ENCODE measurements at places on chromosomes 6 and 20. TPM values are rescaled to one million over a fixed set of nuclear protein-coding genes. Genes with fewer than 3 reads are reported as not detected.
A peak's percentile ranks its signal among the peaks of the same experiment; 100 is the strongest.

DNA sequence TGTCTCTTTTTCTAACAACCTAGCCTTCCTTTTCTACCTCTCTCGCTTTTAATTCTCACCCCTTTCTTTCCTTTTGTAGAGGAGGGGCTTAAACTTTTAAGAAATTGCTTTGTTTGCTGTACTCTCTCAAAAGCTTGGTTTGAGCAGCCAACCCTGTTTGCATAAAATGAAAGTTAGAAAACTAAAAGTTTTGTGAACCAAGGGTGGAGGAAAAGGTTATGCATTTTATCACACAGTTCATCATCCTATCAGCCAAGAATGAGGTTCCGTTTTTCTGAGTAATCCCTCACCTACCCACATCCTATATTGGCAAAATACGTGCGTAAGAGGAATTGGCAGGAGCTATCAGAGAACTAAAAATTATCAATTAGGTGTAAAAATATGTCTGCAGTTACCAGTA, 42.8 kb upstream of the LOC128125822 start:
- H3K4me3 ChIP-seq: peak overlapping the region; percentile 62
- H3K27me3 ChIP-seq: no peaks in the 10 kb centered on the region
- no peak for DNase-seq
- peak overlapping the region; percentile 97 for H3K27ac ChIP-seq
- H3K4me1 ChIP-seq: peaks cover 45% of the 10 kb centered on the region

DNA sequence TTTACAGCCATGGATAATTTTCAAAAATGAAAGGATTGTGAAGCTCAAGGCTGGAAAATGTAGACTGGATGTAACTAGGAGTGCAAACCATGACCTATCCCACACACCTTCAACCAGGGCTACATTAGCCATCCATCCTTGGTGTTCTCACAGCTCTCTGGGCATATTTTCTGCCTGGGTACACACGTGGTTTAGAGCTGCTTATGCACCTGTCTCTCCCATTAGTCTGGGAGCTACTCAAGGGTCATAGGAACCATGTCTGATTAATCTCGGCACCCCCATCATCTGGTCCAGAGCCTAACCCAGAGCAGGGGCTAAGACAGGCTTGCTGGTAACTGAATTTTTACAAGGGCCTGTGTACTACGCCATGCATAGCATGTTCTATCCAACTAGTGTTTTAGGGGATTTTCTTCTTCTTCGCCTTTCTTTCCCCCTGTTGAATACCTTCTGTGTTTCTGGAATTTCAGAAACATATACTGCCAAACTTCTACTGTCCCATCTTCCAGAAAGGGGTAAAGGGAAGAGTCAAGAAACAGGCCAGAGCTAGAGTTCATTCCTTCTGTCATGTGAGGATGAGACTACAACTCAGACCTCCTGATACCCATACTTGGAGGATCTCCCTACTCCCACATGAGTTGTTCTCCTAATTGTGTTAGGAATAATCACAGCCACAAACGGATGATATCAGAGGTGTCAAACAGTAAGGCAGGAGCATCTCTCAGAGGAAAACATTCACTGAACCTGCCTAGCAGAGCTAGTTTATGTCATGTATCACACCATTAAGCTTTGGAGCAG, 25.4 kb upstream of the FAM83C start:
- no peak overlapping the region for H3K4me3 ChIP-seq
- peaks cover 48% of the 10 kb centered on the region for H3K4me1 ChIP-seq
- H3K27ac ChIP-seq: no peak overlapping the region
- no peak for DNase-seq
- no peaks in the 10 kb centered on the region for H3K27me3 ChIP-seq
- peaks cover 10% of the 10 kb centered on the region for H3K36me3 ChIP-seq

DNA sequence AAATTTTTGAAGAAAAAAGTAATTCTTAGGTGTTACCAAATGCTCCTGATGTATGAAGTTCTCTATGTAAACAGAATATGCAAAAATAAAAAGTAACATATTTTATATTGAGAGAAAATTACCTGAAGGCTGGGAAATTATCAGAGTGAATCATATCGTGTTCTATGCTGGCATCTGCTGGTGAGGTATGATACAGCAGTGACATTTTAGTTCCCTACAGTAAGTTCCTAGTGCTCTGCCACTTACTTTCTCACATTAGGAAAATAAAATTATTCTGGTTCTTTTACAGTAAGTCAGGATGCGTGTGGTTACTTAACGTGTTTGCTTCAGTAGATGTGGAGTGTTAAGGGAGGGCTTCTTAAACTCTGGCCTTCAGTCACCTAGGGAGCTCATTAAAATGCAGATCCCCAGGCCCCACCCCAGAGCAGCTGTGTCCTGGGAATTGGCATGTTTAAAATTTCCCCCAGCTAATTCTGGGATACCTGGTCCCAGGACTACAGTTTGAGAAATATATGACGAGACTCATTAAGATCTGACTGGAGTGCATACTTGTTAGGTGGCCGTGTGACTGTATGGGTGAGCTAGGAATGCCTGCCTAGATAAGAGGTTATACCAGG, 3.2 kb downstream of the ACTR5 start:
- no peak for DNase-seq
- peaks cover 27% of the 10 kb centered on the region for H3K36me3 ChIP-seq
- H3K27ac ChIP-seq: no peak overlapping the region
- no peak overlapping the region for H3K4me3 ChIP-seq
- H3K27me3 ChIP-seq: no peaks in the 10 kb centered on the region

GRCh38 chr6:144123836-144124235, 26.5 kb upstream of the STX11 start:
- no peaks in the 10 kb centered on the region for H3K36me3 ChIP-seq
- H3K27ac ChIP-seq: no peak overlapping the region
- H3K4me3 ChIP-seq: no peak overlapping the region
- peaks cover 2% of the 10 kb centered on the region for H3K27me3 ChIP-seq
- no peaks in the 10 kb centered on the region for H3K4me1 ChIP-seq
- DNase-seq: no peak

- no peak for DNase-seq
- H3K27me3 ChIP-seq: no peaks in the 10 kb centered on the region
- peaks cover 11% of the 10 kb centered on the region for H3K4me1 ChIP-seq
- H3K36me3 ChIP-seq: peaks cover 11% of the 10 kb centered on the region
Observed at GRCh38 chr6:130526466-130526865, 160.6 kb downstream of the TMEM200A start.

GRCh38 chr20:12053353-12053752, 135.7 kb downstream of the BTBD3 start:
- no peaks in the 10 kb centered on the region for H3K36me3 ChIP-seq
- H3K4me1 ChIP-seq: no peaks in the 10 kb centered on the region
- H3K4me3 ChIP-seq: no peak overlapping the region
- no peak overlapping the region for H3K27ac ChIP-seq

The LRRC73 gene
- total RNA-seq: 0.25 TPM

The CRYBG1 gene
- total RNA-seq: 59.2 TPM

DNA sequence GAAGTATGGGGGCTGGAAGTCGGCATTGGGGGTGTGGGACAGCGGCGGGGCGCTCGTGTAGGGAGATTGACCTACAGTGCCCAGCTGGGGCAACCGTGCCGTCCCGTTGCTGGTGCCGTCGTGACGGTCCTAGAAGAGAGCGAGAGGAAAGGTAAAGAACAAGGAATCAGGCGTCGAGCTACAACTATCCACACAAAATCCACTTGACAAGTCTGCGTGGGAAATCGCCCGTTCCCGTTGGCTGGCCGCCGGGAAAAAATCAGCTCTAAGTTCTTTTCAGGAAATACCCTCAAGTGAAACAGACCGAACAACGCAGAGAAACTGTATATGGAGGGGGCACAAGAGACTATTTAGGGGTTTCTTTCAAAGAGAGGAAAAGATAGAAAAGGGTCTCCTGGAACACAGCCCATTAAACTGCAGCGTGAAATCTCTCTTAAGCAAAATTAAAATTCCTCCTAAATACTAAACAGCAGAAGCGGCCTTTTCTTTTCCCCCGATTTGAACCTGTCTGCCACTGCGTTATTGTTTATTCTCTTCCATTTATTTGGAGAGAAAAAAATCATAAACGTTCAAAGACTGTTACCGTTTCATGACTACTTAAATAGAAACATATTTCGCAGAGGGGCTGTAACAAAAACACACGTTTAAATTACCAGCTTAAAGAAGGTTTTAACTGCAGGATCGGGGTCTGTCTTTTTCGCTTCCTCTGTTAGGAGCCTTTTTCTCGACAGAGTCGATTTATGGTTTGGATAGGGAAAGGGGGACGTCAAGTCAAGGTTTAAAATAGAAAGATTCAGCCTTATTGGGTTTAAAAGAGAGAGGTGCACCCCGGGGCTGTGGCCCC, 4.4 kb downstream of the TFAP2A start:
- peaks cover 37% of the 10 kb centered on the region for H3K4me1 ChIP-seq
- no peak for DNase-seq
- H3K27me3 ChIP-seq: peaks cover 90% of the 10 kb centered on the region
- peak overlapping the region; percentile 49 for H3K27ac ChIP-seq
- H3K4me3 ChIP-seq: peak overlapping the region; percentile 85

- no peak overlapping the region for H3K27ac ChIP-seq
- no peak overlapping the region for H3K4me3 ChIP-seq
- peaks cover 19% of the 10 kb centered on the region for H3K27me3 ChIP-seq
- peaks cover 17% of the 10 kb centered on the region for H3K4me1 ChIP-seq
Observed at GRCh38 chr6:52640170-52640569, 30.7 kb upstream of the TMEM14A start.

- peaks cover 49% of the 10 kb centered on the region for H3K27me3 ChIP-seq
- H3K4me3 ChIP-seq: no peak overlapping the region
- no peak overlapping the region for H3K27ac ChIP-seq
- H3K36me3 ChIP-seq: no peaks in the 10 kb centered on the region
Observed at GRCh38 chr20:4383961-4384360, 337.7 kb upstream of the PRND start.

The LEMD2 gene
- 76.1 TPM for total RNA-seq

Data from activated CD4-positive, alpha-beta memory T cell treated with anti-CD3 and anti-CD28 coated beads, Interleukin-2, amount 10 ng/mL, durations not matched to agents 7 days and 5 days (primary cell).